ENCODE measurements at places on chromosomes 4 and X. TPM values are rescaled to one million over a fixed set of nuclear protein-coding genes. Genes with fewer than 3 reads are reported as not detected.

CLTRN gene
- 6.1 TPM for total RNA-seq

ATP1B4 gene
- total RNA-seq: not detected

PGK1 gene
- 663 TPM for total RNA-seq

EMCN gene
- not detected for total RNA-seq

PCDH10 gene
- total RNA-seq: 0.23 TPM

GAGE2A gene
- not detected for total RNA-seq

USO1 gene
- total RNA-seq: 34.3 TPM

PAGE4 gene
- not detected for total RNA-seq

PDE6B gene
- total RNA-seq: not detected

TSPAN7 gene
- not detected for total RNA-seq

ETDB gene
- not detected for total RNA-seq

BEX2 gene
- 2.8 TPM for total RNA-seq

ARL9 gene
- 0.29 TPM for total RNA-seq

MSL3 gene
- 30.3 TPM for total RNA-seq

PIN4 gene
- total RNA-seq: 44.1 TPM

- DNase-seq: no peak
These were observed 21.2 kb upstream of the FAM156A start for GRCh38 chrX:52979568-52979967.

- no peak for DNase-seq
These were observed 28.3 kb upstream of the ALG13 start for GRCh38 chrX:111652719-111653118.

DNA sequence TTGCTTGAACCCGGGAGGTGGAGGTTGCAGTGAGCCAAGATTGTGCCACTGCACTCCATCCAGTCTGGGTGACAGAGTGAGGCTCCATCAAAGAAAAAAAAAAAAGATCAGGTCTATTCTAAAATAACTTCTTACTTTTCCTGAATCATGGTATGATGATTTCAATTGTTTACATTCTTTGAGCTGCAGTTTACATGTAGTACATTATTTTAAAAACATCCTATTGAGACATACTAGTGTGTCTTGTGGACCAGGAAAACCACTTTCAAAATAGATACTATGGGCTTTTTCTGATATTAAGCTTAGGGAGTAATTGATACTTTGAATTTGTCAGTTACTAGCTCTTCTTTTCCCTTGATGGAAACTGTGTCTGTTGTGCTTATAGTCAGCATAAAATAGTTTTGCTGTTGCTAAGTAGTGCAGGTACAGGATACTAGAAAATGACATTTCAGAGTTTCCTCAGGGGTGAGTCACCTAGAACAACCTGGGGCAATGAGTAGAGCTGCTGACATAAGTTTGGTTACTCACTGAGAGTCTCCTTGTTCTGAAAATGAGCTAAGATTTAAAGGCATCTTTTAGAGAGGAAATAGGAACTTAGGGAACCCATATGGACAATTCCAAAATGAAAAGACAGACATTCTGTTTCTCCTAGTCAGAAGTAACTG lies 53.2 kb upstream of the C4orf54 start:
- peak; percentile 87 for DNase-seq

DNA sequence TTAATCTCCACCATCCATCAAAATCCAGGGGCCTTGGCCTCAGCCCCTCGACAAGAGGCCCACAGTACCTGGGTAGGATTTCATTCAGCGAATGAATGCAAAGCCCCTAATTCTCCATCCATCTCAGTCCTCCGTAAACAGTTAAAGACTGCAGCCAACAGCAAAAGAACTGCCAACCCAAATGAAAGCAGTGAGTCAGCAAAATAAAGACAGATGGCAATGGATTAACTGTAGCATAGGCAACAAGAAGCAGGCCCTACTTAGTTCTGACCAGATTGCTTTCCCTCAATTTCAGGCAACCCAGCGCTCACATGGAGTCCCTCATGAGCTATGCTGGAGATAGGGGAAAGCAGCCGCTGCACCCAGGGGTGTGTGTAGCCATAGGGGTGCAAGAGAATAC lies 21.4 kb downstream of the PLAC1 start:
- DNase-seq: no peak

- DNase-seq: no peak
These were observed 28.3 kb upstream of the NWD2 start for GRCh38 chr4:37216209-37216608.

GRCh38 chr4:154208424-154208823 lies 283.2 kb downstream of the DCHS2 start:
- DNase-seq: peak; percentile 6

GRCh38 chr4:94653095-94653649 lies 104.6 kb upstream of the BMPR1B start:
- DNase-seq: no peak

GRCh38 chrX:106611317-106611678 lies 480 bp upstream of the RADX start:
- DNase-seq: no peak

DNA sequence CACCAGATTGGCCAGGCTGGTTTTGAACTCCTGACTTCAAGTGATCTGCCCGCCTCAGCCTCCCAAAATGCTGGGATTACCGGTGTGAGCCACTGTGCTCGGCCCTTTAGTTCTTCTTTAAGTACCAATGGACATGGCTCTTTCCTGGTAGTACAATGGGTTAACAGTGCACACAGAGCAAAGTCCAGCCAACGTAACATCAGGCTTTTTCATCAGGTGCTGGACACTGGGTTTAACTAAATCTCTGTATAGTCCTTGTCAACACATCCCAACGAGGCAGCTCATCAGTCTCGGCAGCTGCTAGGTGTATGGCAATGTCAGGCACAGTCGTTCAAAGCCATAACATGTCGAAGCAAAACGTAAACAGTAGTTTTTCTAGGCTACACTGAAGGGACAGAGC lies 93.8 kb downstream of the HDAC8 start:
- DNase-seq: no peak

GRCh38 chr4:124762956-124763355 lies 50.4 kb upstream of the ANKRD50 start:
- DNase-seq: no peak

GRCh38 chr4:106096454-106096853 lies 201.2 kb downstream of the NPNT start:
- no peak for DNase-seq

GRCh38 chr4:32789026-32789608 lies 2068.9 kb downstream of the PCDH7 start:
- DNase-seq: peak; percentile 76

GRCh38 chr4:25755911-25756310 lies 100.3 kb downstream of the SLC34A2 start:
- no peak for DNase-seq

- no peak for DNase-seq
These were observed 19.0 kb downstream of the COX7B2 start for GRCh38 chr4:46890056-46890455.

- peak; percentile 4 for DNase-seq
These were observed 56.6 kb upstream of the NRK start for GRCh38 chrX:105765691-105766090.

- peak; percentile 82 for DNase-seq
These were observed 3.5 kb upstream of the SLIT2 start for GRCh38 chr4:20248155-20248558.

- no peak for DNase-seq
These were observed 290.2 kb downstream of the FBXW7 start for GRCh38 chr4:152245680-152246079.

GRCh38 chr4:147617841-147618691 lies 869 bp downstream of the TMEM184C start:
- peak; percentile 26 for DNase-seq

DNA sequence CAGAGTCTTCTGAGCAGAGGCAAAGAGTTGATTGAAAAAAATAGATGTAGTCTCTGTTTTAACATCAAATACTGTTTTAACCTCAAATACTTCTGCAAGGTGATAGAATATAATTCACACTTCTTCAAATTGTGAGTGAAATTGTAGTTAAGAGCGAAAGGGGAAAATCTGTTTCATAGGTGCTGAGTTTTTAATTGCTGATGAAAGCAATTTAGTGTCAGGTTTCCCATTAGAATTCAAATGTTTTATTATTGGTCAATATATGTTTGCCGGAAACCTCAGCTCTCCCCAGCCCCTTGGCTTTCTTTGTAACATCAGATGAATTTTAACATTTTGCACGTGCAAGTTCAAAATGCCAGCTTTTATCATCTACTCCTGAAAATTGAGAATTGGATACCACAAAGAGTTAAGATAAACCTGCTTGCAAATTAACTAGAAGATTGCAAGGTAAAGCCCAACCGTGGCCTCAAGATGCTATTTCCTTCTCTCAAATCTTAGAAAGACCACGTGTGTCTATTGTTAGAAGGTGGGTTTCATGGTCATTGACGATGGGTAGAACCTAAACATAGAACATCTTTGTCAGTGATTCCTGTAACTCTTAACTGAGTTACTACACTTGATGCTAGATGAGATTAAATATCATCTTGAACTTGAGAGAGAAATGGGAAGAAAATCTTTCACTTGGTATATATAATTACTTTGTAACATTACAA lies 1824.2 kb upstream of the TENM3 start:
- DNase-seq: no peak

- peak; percentile 81 for DNase-seq
These were observed 4.8 kb upstream of the NKX3-2 start for GRCh38 chr4:13548984-13549546.

- no peak for DNase-seq
These were observed 41.3 kb downstream of the LRBA start for GRCh38 chr4:150973626-150974251.

DNA sequence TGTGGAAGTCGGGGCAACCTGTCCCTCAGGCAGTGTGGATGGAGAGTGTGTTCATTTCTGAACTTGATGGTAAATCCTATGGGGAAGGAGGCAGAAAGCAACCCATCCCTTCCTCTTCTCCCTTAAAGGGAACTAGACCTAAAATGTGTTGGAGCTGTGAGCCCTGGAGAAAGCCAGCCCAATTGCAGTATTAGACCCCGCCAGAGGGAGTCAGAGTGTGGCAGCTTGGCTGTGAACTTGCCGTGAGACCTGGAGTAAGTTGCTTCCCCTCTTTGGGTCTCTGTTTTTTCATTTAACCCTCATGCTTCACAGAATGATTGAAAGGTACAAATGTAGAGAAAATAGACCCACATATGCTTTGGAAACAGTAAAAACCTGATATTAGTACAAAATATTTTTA lies 108.7 kb upstream of the PAK3 start:
- DNase-seq: peak; percentile 16

- DNase-seq: no peak
These were observed 85.4 kb upstream of the IGFBP7 start for GRCh38 chr4:57195622-57196021.

GRCh38 chrX:129115104-129115503 lies 408.2 kb downstream of the SMARCA1 start:
- peak; percentile 34 for DNase-seq

DNA sequence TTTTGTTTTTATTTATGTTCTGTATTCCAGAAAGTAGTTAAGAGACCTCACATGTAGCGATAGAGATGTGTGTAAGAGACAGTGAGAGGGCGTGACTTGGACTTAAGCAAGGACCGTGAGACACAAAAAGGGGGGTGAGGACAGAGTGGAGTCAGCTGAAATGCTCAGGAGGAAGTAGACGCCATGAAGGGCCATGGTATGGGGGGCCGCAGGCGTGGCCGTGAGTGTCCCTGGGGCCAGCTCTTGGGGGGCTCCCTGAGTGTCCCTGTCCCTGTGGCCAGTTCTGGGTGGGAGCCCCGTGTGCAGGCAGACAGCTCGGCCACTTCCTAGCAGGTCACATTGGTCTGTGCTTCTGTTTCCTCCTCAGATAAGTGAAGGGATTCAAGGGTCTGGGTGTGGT lies 23.0 kb upstream of the MSANTD1 start:
- no peak for DNase-seq

DNA sequence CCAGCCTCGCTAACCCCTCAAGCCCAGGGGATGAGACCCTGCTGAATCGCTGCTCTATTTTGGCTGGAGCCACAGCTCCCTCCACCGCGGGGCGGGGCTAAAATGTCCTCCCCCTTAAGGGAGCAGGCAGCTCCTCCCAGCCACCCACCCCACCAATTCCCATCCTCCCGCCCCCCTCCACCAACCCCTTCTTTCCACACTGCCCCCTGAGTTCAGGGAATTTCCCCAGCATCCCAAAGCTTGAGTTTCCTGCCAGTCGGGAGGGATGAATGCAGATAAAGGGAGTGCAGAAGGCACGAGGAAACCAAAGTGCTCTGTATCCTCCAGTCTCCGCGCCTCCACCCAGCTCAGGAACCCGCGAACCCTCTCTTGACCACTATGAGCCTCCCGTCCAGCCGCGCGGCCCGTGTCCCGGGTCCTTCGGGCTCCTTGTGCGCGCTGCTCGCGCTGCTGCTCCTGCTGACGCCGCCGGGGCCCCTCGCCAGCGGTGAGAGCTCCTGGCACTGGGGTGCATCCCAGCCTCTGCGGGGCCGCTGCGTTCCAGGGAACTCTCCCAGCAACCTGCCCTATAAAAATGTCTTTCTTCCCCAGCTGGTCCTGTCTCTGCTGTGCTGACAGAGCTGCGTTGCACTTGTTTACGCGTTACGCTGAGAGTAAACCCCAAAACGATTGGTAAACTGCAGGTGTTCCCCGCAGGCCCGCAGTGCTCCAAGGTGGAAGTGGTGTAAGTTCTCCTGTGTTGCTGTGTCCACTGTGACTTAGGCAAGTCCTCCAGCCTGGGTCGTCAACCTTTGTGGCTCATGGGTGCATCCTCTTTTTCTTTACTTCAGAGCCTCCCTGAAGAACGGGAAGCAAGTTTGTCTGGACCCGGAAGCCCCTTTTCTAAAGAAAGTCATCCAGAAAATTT lies at the start of gene CXCL6:
TSS of gene CXCL6 (plus strand) at position 306 of the 907 bp plus-strand sequence. CDS start at position 379, 73 bp downstream.
- peak; percentile 45 for DNase-seq

- peak; percentile 54 for DNase-seq
These were observed at the start of gene BMP3 for GRCh38 chr4:81030061-81030980. TSS of gene BMP3 (plus strand) at chr4:81030708. CDS start at chr4:81031285, 577 bp downstream.

DNA sequence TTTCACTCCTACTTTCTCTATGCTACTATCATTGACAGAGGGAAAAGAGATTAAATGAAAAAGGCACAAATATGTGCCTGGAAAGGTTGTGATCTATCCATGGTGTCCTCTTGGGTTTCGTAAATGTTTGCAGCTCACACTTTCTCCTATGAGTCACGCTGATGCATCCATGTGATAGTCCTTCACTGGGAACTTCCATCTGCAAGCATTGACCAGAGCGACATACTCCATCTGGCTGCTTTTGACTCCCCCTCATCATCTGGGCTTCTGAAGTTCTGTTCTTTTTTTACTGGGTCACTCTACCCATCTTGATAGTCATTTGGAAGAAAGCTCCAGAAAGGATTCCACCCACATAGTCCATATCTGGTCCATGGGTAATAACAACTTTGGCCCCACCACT lies 84.7 kb upstream of the NDST3 start:
- DNase-seq: no peak

DNA sequence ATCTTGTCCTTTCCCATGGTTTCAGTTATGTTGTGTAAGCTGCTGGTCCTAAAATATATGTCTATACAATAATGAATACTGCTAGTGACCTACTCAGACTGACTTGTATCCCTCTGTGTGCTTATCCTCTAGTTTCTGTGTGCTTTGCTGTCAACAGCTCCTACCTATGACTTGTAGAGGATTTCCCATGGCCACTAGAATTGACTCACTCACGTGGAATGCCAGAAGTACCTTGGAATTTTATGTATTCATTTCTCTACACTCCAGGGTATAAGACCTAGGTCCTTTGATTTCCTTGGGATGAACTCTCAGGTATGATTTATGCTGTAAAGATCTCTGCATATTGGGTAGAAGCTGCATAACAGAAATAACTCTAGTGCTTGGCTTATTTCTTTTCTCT lies 279.9 kb upstream of the SLIT2 start:
- DNase-seq: peak; percentile 70

All from PC-3 (cell line).